ENCODE measurements at places on chromosomes 11 and 22. TPM values are rescaled to one million over a fixed set of nuclear protein-coding genes. Genes with fewer than 3 reads are reported as not detected.

- no peak for DNase-seq
Observed at GRCh38 chr11:44577231-44577830, 11.9 kb downstream of the CD82 start.

GRCh38 chr11:113806406-113806805 is 26.8 kb downstream of the CLDN25 start:
- DNase-seq: peak; percentile 3

GRCh38 chr22:44658311-44658953 is 43.6 kb upstream of the PRR5 start:
- DNase-seq: peak; percentile 50

GRCh38 chr22:46728470-46728869 is 9.6 kb downstream of the CERK start:
- no peak for DNase-seq

DNA sequence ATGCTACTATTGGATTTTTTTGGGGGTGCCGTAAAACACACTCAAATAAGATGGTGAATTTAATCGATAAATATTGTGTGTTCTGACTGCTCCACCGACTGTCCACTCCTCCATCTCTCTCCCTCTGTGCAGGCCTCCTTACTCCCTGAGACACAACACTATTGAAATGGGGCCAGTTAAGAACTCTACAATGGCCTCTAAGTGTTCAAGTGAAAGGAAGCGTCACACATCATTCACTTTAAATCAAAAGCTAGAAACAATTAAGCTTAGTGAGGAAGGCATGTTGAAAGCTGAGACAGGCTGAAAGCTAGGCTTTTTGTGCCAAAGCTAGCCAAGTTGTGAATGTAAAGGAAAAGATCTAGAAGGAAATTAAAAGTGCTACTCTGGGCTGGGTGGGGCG is 156.7 kb downstream of the CTTN start:
- DNase-seq: no peak

DNA sequence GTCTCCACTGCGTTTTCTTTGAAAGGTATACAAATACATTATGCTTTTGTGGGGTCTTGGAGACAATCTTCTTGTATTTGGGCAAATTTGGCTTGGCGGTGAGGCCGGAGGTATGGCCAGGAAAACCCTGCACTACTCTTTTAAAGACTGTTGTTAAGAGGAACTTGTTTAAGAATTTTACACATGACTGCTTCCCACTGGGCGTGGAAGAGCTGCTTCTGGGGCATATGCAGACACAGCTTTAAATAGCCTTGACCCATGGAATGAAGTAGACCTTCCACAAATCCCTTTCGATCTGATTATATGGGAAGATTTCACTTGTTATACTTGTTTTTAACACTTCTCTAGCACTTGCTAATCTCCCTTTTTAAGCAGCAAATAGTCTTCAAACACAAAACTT is 453.6 kb downstream of the MN1 start:
- peak; percentile 82 for DNase-seq

DNA sequence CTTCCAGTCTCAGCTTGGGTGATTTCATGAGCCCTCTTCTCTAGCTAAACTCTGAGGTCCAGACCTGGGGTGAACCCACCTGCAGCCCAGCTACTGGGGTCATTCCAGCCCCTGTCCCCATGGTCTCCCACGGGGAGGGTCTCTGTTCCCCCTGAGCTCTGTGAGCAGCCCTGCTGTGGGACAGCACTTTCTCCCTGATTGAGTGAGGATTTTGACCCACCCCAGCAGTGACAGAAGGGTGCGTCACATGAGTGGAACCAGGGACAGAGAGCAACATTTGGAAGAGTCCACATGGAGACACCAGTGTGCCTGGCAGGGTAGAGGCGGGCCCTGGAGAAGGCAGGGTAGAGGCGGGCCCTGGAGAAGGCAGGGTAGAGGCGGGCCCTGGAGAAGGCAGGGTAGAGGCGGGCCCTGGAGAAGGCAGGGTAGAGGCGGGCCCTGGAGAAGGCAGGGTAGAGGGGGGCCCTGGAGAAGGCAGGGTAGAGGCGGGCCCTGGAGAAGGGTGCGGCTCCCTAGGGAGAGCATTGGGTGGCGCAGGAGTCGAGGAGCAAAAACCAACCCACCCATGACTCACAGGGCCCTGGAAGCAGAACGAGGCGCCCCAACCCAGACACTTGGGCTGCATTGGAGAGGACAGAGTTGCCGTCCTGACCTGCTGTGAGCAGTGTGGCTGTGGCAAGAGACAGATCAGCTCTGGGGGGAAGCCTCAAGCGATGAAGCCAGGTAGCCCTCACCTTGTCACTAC is 227.7 kb upstream of the B3GAT1 start:
- no peak for DNase-seq

DNA sequence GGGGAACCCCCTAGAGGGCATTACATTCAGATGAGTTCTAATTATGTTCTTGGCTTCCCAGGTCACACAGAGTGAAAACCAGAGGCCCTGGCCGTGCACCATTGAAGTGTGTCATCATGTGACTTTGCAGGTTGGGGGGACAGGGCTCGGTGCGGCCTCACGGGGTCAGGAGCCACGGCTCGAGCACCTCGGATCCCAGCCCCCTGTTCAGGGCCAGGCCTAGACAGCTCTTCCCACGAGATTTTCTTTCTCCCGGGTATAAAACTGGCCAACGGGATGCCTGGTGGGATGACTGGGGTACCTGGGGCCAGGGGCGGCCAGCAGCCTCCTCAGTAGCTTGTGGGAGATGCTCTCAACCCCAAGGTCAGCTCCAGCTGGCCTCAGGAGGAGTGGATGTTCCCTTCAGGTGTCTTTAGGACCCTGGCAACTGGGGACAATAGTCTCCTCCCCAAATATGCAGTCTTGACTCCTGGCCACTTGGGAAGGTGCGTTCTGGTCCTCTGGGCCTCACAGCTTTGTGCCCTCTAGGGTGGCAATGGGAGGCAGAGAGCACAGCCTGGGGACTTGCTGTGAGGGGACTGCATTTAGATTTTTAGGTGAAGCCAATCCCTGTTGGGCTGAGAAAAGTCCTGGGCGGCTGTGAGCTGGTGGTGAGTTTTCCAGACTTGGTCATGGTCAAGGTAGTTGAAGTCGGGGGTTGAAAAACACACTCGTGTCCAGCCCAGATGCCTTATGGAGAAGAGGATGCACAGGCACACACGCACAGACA is 95.6 kb downstream of the KCNQ1 start:
- no peak for DNase-seq

DNA sequence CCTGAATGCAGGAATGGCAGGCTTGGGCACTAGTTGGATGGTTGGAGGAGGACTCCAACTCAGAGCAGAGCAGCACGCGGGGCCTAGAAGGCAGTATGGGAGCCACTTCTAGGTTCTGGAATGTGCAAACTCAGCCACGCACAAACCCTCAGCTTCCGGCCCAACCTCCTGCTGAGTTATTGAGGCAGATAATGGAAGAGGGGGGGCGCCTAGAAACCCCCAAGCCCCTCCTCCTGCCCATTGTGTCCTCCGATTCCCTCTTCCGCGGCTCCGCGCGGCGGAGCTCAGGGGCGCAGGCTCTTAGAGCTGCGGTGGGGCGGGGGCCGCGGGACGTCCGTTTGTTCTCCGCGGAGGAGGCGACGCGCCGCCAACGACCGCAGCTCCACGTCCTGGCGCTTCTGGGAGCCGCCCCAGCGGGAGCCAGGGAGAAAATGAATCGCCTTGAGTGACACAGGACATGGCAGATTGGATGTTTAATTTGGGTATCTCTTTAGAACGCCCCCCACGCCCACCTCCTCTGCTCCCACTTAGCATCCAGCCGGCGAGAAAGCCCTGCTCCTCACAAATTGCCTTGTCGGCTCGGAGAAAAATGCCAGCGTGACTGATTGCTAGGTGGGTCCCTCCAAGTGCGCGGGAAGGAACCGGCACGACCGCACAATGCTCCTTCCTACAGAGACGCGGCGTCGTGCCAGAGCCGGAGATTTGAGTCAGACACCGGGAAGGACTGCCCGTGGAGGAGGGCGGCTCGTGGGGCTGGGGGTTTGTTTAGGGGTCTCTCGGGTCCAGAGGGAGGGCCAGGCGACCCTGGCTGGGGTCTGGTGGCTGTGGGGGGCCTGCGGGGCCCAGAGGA is 144.6 kb downstream of the NECTIN1 start:
- DNase-seq: peak; percentile 55

- DNase-seq: peak; percentile 60
Observed at GRCh38 chr22:44080936-44081861, 57.1 kb downstream of the PARVB start.

- DNase-seq: peak; percentile 93
Observed at GRCh38 chr22:32987081-32987631, 71.0 kb downstream of the SYN3 start.

GRCh38 chr11:46296528-46297448 is 19.3 kb downstream of the CREB3L1 start:
- DNase-seq: peak; percentile 99

DNA sequence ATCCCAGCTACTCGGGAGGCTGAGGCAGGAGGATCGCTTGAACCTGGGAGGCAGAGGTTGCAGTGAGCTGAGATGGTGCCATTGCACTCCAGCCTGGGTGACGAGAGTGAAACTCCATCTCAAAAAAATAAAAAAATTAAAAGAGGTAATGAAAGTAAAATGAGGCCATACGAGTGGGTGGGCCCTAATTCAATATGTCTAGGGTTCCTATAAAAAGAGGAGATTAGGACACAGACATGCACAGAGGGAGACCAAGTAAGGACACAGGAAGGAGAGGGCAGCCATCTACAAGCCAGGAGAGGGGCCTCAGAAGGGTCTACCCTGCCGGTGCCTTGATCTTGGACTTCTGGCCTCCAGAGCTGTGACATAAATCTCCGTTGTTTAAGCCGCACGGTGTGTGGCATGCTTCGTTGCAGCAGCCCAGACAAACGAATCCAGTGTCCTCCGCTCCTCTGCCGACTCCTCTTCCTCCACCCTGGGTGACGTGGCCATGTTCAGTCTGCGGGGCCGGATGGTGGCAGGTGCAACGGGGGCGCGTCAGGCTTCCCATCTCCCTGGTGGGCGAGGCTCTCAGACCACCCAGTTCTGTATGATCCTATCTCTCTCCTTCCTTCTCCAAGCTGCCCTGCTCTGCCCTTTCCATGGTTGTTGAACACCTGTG is 51.6 kb upstream of the PARVG start:
- DNase-seq: no peak

- peak; percentile 44 for DNase-seq
Observed at GRCh38 chr11:57349491-57350274, 11.5 kb downstream of the P2RX3 start.

- no peak for DNase-seq
Observed at GRCh38 chr22:19656541-19657251, 57.6 kb upstream of the SEPTIN5 start.

GRCh38 chr11:707817-708420 is 1.9 kb downstream of the EPS8L2 start:
- peak; percentile 27 for DNase-seq

- peak; percentile 26 for DNase-seq
Observed at GRCh38 chr22:23178512-23179254, 1.6 kb upstream of the BCR start.

- DNase-seq: no peak
Observed at GRCh38 chr11:117814204-117814765, 10.3 kb downstream of the FXYD2 start.

DNA sequence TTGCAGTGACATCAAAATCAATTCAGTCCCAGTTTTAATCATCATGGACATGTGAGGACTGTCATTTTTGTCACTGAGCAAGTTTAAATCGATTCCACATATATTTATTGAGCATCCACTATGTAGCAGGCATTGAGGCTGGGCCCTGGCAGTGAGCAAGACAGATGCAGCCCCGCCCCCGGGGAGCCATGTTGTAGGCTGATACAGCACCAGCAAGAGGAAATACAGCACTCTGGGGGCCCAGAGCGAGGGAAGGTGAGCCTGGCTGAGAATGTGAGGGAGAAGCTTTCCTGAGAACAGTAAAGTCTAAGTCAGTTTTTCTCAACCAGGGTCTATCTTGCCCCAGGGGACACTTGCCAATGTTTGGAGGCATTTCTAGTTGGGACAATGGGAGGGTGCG is 108.6 kb upstream of the ASPHD2 start:
- no peak for DNase-seq

GRCh38 chr11:106551744-106552673 is 466.3 kb downstream of the GUCY1A2 start:
- no peak for DNase-seq

DNA sequence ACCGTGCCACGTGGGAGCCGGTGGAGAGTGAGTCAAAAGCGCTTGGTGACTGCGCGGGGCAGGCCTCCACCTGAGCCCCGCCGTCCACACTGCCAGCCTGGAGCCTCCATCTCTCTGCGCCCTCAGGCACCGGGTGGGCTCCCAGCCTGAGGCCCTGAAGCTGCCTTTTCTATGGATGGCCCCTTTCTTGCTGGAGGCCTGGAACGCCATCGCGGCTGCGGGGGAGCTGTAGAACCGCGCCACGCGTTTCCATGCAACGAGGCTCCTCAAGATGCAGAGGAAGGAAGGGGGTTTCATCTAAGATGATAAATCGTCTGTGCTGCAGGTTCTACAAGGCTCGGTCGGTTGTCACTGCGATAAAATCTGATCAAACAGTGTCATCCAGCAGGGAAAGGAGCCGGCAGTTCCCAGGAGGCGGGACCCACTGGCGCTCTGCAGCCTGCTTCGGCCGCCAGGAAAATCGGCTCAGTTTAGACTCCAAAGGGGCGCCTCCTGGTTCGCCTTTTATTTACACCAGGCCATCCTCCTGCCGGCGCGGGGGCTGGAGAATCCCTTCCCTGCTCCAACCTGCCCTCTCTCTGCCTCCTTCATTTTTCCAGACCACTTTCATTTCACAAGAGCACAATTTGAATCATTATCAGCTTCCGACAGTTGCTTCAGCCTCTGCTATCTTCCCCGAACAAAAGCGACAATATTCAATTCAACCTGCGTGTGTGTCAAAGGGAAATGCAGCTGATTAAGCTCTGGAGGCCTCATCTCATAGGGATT is 624.4 kb downstream of the BRD1 start:
- DNase-seq: no peak

DNA sequence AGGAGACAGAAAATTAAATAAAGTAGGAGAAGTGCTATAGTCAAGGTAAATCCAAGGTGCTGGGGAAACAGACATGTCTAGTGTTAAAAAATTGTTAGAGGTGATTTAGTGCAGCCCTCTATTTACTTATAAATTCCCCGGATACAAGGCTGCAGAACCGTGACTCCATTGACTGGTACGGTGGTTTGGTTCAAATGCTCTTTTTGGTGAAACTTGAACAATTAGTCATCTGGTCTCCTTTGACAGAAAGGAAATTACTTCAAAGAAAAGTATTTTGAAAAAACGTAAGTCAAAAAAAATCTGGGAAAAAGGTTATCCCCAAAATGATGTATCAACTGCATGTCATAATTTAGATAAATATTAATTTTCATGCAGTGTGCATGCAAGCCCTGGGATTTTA is 399.2 kb downstream of the CNTN5 start:
- DNase-seq: no peak

GRCh38 chr11:60762851-60763691 is 6.4 kb downstream of the MS4A15 start:
- no peak for DNase-seq

GRCh38 chr11:3008746-3009336 is 16.7 kb upstream of the NAP1L4 start:
- DNase-seq: no peak

GRCh38 chr11:12241971-12242672 is 131.7 kb downstream of the MICAL2 start:
- no peak for DNase-seq

- peak; percentile 97 for DNase-seq
Observed at GRCh38 chr11:69014084-69014851, 1.2 kb upstream of the MRGPRF start.

The RAG2 gene
- not detected for total RNA-seq

The DEFB131B gene
- total RNA-seq: not detected

The OR6T1 gene
- total RNA-seq: not detected

The SAMM50 gene
- 32.9 TPM for total RNA-seq

The BCO2 gene
- 1.0 TPM for total RNA-seq

The APOL5 gene
- total RNA-seq: not detected

The OR51B5 gene
- 0.17 TPM for total RNA-seq

The MRGPRF gene
- 84.2 TPM for total RNA-seq

The INPP5J gene
- 0.26 TPM for total RNA-seq

The FAT3 gene
- total RNA-seq: 16.2 TPM

Measured in fibroblast of lung (primary cell).